ENCODE measurements at places on chromosomes 2 and 18. TPM values are rescaled to one million over a fixed set of nuclear protein-coding genes. Genes with fewer than 3 reads are reported as not detected.

RIOK3 gene
- 32.4 TPM for total RNA-seq

ADCYAP1 gene
- total RNA-seq: not detected

PCARE gene
- total RNA-seq: not detected

MAP2 gene
- 0.28 TPM for total RNA-seq

DCDC2C gene
- total RNA-seq: 0.24 TPM

NFU1 gene
- 52.8 TPM for total RNA-seq

CYB5A gene
- 117 TPM for total RNA-seq

SP9 gene
- 2.9 TPM for total RNA-seq

TRAK2 gene
- 12.0 TPM for total RNA-seq

IL36RN gene
- total RNA-seq: 0.13 TPM

NMUR1 gene
- total RNA-seq: not detected
